ENCODE measurements at places on chromosomes 7 and 10. TPM values are rescaled to one million over a fixed set of nuclear protein-coding genes. Genes with fewer than 3 reads are reported as not detected.

- no peak overlapping the region for H3K4me3 ChIP-seq
- H3K27me3 ChIP-seq: no peaks in the 10 kb centered on the region
- H3K36me3 ChIP-seq: no peaks in the 10 kb centered on the region
- DNase-seq: peak; percentile 64
Observed at GRCh38 chr7:2157473-2158279, 75.1 kb downstream of the MAD1L1 start.

- H3K36me3 ChIP-seq: no peaks in the 10 kb centered on the region
- H3K4me3 ChIP-seq: no peak overlapping the region
- no peak for DNase-seq
- no peaks in the 10 kb centered on the region for H3K27me3 ChIP-seq
Observed at GRCh38 chr7:132541656-132542055, 34.6 kb downstream of the PLXNA4 start.

The AKR1C4 gene
- not detected for total RNA-seq

The IDI2 gene
- 0.24 TPM for total RNA-seq

GRCh38 chr10:43594944-43595589, 11.2 kb upstream of the ZNF485 start:
- H3K27me3 ChIP-seq: no peaks in the 10 kb centered on the region
- no peaks in the 10 kb centered on the region for H3K4me1 ChIP-seq
- DNase-seq: no peak

DNA sequence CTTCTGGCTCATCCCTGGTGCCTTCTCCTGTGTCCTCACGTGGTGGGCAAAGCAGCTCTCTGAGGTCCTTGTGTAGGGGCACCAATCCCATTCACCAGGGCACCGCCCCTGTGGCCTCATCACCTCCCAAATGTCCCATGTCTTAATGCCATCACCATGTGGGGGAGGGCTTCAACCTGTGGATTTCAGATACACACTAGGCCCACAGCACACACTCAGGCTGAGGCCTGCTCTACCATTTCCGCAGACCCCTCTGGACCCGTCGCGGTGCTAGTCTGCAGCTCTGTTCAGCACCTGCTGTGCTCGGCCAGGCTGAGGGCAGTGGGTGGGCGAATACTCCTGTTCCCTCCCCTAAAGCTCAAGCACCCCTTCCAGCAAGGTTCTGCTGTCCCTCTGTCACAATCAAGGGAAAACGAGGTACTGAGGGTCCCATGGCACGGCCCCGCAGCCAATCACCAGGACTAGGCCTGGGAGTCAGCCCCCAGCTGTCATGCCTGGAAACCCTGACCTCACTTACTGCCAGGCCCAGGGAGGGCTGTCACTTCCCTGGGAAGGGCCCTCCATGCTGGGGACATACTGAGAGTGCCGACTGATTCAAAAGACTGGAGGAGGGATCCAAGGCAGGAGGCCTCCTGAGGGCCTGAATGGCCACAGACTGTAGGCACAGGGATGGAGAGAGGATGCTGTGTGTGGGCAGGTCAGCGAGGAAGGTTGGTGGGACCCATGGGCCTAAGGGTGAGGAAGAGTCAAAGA, 123.8 kb upstream of the RET start:
- H3K27ac ChIP-seq: no peak overlapping the region
- no peak overlapping the region for H3K4me3 ChIP-seq

- H3K27me3 ChIP-seq: no peaks in the 10 kb centered on the region
- H3K4me1 ChIP-seq: no peaks in the 10 kb centered on the region
- H3K4me3 ChIP-seq: no peak overlapping the region
- H3K27ac ChIP-seq: no peak overlapping the region
Observed at GRCh38 chr7:51062222-51062987, 254.2 kb downstream of the COBL start.

DNA sequence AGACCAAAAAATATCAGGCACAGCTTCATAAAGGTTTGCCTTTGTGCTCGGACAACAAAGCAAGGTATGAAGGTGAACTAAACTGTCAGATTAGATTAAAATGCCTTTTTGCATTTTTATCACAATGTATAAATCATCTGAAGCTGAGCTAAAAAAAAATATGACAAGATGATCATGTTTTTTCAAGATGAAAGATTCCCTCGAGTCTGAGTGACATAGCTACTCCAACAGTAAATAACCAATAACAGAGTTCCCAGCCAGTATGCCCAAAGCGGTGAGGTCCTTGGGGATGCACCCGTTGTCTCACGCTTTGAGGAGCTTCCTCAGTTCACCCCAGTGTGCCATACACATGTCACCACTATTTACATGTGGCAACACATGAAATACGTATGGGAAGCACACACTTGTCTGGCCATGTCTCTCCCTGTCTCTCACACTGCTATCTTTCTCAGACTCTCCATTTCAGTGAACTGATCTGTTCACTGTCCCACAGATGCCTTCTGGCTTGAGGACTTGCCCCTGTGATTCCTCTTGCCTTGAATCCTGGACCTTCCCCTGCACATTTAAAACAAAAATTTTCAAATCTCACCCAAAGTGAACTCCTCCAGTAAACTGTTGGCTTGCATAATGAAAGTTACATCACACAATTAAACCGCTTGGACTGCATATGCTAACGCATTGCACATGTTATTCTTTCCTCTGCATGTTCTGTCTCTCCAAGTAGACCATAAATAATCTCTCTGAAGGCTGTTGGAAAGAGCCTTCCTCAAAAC, 2.6 kb upstream of the PIK3CG start:
- peaks cover 17% of the 10 kb centered on the region for H3K4me1 ChIP-seq
- no peak overlapping the region for H3K27ac ChIP-seq
- no peaks in the 10 kb centered on the region for H3K36me3 ChIP-seq
- no peak for DNase-seq
- H3K27me3 ChIP-seq: no peaks in the 10 kb centered on the region

DNA sequence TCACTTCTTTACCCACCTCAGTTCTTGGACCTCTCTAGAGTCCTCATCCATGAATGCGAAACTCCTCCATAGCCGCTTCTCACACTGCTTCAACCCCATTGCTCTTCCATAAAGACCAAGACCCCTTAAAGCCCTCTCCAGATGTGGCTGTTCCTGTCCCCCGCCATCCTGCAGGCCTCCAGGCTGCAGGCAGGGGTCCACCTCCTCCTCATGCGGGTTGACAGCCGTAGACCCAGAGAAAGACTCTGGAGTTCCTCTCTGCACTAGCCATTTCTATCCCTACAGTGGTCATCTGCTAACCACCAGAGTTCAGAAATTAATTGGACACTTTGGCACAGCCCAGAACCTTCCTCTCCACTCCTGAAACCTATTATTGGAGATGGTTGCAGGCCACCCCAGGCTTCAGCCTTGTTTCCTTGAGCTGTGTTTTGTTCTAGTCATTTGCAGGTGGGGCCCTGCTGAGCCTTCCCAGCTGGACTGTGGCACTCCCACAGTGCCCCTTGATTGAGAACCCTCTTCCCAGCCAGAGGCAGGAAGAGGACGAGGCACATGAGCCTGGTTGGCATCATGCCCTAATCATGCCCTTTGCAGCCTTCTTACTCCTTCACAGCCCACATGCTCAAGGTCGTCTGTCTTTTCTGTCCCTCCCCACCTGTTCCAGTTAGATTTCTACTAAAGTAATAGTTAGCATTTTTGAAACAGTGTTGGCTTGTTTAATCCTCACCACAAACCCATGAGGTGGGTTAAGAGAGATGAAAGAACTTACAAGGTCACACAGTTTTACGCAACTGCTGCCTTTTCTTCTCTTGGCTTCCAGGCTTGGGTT, 23.9 kb downstream of the CUL1 start:
- H3K36me3 ChIP-seq: no peaks in the 10 kb centered on the region
- H3K4me1 ChIP-seq: peaks cover 62% of the 10 kb centered on the region
- no peak for DNase-seq

DNA sequence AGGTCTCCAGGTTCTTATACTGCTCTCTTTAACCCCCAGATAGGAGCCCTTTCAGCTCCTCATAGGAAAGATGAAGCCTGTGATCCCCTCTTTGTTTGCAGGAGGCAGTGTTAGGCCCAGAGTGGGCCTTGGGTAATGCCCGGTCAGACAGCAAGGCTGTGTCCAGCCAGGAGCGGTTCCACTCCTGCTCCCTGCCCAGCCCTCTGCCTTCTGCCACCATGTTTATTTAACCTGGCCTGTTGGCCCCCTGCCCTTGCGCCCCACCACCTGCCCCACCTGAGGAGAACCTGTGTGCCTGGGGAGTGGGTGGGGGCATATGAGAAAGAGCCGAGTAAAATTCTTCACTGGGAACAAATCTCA, 24.3 kb downstream of the CDH23 start:
- H3K27ac ChIP-seq: no peak overlapping the region
- H3K27me3 ChIP-seq: no peaks in the 10 kb centered on the region
- no peaks in the 10 kb centered on the region for H3K4me1 ChIP-seq
- no peak overlapping the region for H3K4me3 ChIP-seq
- DNase-seq: no peak

DNA sequence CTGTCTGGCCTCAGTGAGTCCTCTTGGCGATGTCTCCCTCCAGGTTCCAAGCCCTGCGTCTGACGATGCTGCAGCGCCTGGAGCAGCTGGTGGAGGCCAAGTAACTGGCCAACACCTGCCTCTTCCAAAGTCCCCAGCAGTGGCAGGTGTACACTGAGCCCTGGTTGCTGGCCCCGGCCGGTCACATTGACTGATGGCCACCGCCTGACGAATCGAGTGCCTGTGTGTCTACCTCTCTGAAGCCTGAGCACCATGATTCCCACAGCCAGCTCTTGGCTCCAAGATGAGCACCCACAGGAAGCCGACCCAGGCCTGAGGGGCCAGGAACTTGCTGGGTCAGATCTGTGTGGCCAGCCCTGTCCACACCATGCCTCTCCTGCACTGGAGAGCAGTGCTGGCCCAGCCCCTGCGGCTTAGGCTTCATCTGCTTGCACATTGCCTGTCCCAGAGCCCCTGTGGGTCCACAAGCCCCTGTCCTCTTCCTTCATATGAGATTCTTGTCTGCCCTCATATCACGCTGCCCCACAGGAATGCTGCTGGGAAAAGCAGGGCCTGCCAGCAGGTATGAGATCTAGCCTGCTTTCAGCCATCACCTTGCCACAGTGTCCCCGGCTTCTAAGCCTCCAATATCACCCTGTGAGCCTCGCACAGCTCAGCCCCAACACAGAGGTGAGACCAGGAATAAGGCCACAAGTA, 7.3 kb upstream of the ZNF22 start:
- H3K4me1 ChIP-seq: peaks cover 84% of the 10 kb centered on the region
- no peak overlapping the region for H3K4me3 ChIP-seq

DNA sequence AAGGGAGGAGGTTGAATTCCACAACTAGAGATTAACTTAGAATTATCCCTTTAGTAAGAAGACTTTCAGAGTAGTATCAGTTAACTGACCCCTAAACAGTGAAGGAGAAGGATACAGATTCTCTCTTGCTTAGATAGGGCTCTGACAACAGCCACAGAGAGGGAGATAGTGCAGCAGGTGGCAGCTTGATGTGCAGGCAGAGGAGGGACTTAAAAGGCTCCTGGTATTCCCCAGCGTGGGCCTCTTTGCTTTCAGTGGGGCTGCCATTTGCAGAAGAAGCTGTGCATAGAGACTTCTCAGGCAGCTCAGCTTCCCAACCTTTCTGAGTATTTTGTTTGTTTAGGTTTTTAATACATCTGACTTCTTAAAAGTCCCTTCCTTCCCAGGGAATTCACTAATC, 16.0 kb downstream of the FZD1 start:
- H3K4me3 ChIP-seq: no peak overlapping the region
- H3K4me1 ChIP-seq: no peaks in the 10 kb centered on the region
- no peaks in the 10 kb centered on the region for H3K36me3 ChIP-seq
- H3K27ac ChIP-seq: no peak overlapping the region

- no peaks in the 10 kb centered on the region for H3K4me1 ChIP-seq
- no peak overlapping the region for H3K4me3 ChIP-seq
- no peak overlapping the region for H3K27ac ChIP-seq
- no peaks in the 10 kb centered on the region for H3K27me3 ChIP-seq
- no peak for DNase-seq
- no peaks in the 10 kb centered on the region for H3K36me3 ChIP-seq
Observed at GRCh38 chr10:90621577-90621976, 236.3 kb downstream of the HTR7 start.

- DNase-seq: no peak
- no peaks in the 10 kb centered on the region for H3K4me1 ChIP-seq
- no peak overlapping the region for H3K27ac ChIP-seq
- no peaks in the 10 kb centered on the region for H3K27me3 ChIP-seq
Observed at GRCh38 chr7:93315896-93316295, 83.7 kb downstream of the VPS50 start.

GRCh38 chr7:156594283-156595080, 46.1 kb upstream of the RNF32 start:
- no peaks in the 10 kb centered on the region for H3K27me3 ChIP-seq
- no peaks in the 10 kb centered on the region for H3K36me3 ChIP-seq
- no peak for DNase-seq
- H3K4me3 ChIP-seq: no peak overlapping the region

- H3K4me1 ChIP-seq: no peaks in the 10 kb centered on the region
- no peaks in the 10 kb centered on the region for H3K36me3 ChIP-seq
- no peak overlapping the region for H3K27ac ChIP-seq
Observed at GRCh38 chr7:114917211-114917839, 4.6 kb upstream of the MDFIC start.

The TEX36 gene
- not detected for total RNA-seq

DNA sequence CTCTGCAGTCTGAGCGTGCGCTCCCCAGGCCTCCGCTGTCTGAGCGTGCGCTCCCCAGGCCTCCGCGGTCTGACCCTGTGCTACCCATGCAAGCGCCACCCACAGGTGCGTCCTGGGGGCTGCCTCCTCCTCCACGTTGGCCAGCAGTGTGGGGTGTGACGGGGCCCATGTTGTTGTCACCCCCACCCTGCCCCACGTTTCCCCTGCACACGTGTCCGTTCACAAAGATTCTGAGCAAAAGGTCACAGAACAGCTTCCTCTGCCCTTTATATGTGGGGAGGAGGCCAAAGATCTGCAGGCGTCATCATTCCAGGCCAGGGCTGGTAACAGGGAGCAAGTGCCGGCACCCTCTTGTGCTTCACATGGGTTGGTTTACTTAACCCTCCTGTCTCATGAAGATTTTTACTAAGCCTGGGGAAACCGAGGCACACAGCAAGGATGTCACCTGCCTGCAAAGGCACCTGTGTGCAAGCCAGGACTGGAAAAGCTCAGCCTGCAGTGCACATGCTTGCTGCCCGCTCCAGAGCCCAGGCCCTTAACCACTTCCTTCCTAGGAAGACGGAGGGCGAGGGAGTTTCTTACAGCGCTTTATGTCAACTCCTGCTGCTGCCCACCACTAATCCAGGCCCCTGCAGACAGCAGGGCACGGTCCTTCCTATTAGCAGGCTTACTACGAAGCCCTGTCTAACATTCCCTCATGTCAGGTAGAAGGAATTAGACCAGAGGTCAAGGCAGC, 4.8 kb downstream of the GPR146 start:
- DNase-seq: no peak
- H3K36me3 ChIP-seq: no peaks in the 10 kb centered on the region
- H3K4me1 ChIP-seq: no peaks in the 10 kb centered on the region
- no peak overlapping the region for H3K4me3 ChIP-seq

DNA sequence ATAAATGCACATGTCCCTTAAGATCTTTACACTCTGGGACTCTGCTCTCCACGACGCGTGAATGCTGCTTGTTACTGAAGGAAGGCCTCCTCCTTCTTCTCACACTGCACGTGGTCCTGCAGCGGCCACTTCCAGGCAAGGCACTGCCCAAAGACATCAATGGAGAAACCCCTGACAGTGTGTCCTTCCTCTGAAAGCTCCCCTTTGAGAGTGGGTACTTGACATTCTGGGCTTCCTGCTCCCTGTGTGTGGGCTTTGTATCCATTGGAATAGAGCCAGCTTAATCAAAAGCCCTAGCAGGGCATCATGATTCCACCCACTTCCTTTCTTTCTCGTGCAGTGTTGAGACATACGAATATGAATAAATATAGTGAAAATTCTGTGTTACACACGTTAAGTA, 69.7 kb upstream of the STK17A start:
- H3K4me3 ChIP-seq: no peak overlapping the region
- no peaks in the 10 kb centered on the region for H3K27me3 ChIP-seq
- H3K4me1 ChIP-seq: no peaks in the 10 kb centered on the region
- no peak for DNase-seq
- no peak overlapping the region for H3K27ac ChIP-seq
